M059J (cell line): ENCODE measurements at places on chromosomes 1 and 21.

DNA sequence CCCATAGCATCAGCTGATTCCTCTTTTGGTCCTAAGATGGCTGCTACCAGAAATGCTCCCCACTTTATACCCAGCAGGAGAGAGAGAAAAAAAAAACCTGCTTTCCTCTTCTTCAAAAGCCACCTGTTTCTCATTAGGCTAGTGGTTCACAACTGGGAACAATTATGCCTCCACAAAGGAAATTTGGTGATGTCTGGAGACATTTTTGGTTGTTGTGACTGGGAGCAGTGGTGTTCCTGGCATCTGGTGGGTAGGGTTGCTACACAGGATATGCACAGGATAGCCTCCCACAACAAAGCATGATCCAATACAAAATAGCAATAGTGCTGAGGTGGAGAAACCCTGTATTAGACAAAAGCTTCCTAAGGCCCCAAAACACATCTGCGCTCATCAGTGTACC, 38.5 kb upstream of the SGIP1 start:
- DNase-seq, result peak; percentile 6

DNA sequence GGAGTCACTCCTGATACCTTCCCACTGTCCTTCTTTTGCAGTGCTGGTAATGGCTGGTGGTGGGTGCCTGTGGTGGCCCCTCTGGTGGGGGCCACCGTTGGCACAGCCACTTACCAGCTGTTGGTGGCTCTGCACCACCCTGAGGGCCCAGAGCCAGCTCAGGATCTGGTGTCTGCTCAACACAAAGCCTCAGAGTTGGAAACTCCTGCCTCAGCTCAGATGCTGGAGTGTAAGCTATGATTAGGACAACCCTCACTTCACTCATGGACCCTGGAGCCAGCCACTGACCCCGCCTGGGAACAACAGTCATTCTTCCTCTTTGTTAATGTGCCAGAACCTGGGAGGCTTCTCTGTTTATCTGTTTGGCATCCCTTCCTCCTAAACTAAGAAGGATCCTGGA, 1.1 kb upstream of the ATP8B2 start:
- no peak for DNase-seq

GRCh38 chr1:230250666-230251065, 175.5 kb downstream of the PGBD5 start:
- DNase-seq, result no peak

DNA sequence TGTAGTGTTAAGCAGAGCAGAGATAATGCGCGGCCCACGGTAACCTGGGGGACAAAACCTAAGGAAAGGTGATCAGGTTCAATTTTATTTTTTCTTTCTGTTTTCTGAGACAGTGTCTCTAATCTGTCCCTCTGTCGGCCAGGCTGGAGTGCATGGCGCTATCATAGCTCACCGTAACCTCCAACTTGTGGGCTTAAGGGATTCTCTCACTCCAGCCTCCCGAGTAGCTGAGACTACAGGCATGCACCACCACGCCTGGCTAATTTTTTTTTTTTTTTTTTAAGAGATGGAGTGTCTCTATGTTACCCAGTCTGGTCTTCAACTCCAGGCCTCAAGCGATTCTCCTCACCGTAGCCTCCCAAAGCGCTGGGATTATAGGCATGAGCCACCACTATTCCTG, 724 bp upstream of the ANKRD35 start:
- DNase-seq, result no peak

DNA sequence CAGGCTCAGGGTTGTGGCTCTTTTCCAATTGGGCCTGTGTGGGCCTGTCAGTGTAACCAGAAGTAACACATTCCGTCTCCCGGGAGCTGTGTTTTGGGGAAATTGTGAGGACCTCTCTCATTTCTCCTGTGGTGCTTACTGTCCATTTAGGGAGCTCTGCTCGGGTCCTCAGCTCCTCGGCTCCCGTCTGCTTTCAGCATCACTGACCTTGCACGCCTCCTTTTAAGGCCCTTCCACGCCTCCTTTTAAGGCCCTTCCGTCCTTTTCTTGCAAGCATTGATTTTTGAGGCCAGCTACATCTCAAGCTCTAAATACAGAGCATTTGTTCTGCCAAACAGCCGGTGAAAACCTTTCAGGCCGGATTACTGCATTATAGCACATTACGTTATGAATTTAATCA, 9.7 kb downstream of the CA6 start:
- no peak for DNase-seq

- peak; percentile 63 for DNase-seq
Measured at GRCh38 chr1:197984289-197984688, 67.1 kb downstream of the LHX9 start.

GRCh38 chr1:145983960-145984830, 12.2 kb downstream of the TXNIP start:
- DNase-seq, result no peak

DNA sequence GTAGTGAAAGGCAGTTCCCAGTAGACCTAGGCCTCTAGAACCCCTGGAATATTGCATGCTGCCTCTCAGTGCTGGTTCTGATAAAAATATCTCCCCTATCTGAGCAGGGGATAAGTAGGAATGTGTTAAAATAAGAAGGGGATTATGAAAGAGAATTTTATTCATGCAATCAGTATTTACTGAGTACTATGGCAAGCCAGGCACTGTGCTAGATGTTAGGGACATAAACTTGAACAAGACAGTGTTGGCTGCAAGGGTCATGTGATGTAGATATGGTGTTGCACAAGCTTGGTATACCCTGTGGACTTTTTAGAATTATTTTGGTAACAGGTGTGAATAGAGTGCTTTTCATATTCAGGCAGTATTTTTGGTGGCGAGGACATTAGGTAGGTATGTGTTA, 23.6 kb downstream of the NOS1AP start:
- no peak for DNase-seq

GRCh38 chr1:37100310-37100709, 66.0 kb upstream of the GRIK3 start:
- no peak for DNase-seq

DNA sequence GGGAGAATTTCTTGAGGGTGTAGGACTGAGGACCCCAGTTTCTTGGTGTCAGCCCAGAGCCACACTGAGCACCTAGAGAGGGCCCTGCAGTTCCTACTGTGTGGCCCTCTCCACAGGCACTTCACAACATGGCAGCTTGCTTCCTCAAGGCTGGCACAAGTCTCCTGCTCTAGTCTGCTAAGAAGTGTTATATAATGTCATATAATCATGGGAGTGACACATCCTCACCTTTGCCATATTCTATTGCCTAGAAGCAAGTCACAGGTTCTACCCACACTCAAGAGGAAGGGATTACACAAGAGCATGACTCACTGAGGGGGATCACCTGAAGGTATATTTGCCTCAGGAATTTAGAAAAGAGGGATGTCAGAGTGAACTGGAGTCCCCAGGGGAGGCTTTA, 5.5 kb upstream of the SNX27 start:
- peak; percentile 81 for DNase-seq

- DNase-seq, result peak; percentile 21
Measured at GRCh38 chr21:43913928-43914327, 48.9 kb downstream of the AGPAT3 start.

DNA sequence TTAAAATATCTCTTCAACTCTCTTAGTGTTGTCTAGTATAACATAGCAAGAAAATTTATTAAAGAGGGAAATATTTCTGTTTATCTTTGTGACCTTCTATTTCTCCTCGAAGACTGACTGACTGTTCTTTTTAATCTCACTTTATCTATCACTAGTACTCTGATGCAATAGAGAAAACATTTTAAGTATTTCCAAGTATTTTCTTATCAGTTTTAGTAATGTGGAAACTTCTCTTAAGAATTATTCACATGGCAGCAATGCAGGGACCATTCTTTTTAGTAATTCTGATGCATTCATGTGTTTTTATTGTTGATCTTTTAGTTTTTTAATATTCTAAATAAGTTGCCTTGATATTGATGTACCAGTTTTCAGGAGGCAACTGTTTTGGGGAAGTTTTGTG, 115.7 kb downstream of the NEK7 start:
- DNase-seq, result peak; percentile 32

DNA sequence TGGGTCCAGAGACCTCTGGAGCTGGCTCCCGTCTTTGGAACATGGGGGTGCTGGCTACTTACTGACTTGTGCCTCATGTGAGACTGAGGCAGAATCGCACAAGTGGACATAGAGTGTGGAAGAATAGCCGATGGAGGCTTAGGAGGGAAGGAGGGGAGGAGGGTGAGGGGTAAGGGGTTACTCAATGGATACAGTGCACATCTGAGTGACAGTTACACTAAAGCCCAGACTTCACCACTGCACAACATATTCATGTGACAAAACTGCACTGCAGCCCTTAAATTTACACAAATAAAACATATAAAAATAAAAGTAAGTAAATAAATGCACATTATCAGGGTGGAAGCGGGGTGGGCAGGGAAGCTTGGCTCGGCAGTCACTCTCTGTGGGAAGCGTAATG, 197.7 kb upstream of the RAB4A start:
- DNase-seq, result no peak

DNA sequence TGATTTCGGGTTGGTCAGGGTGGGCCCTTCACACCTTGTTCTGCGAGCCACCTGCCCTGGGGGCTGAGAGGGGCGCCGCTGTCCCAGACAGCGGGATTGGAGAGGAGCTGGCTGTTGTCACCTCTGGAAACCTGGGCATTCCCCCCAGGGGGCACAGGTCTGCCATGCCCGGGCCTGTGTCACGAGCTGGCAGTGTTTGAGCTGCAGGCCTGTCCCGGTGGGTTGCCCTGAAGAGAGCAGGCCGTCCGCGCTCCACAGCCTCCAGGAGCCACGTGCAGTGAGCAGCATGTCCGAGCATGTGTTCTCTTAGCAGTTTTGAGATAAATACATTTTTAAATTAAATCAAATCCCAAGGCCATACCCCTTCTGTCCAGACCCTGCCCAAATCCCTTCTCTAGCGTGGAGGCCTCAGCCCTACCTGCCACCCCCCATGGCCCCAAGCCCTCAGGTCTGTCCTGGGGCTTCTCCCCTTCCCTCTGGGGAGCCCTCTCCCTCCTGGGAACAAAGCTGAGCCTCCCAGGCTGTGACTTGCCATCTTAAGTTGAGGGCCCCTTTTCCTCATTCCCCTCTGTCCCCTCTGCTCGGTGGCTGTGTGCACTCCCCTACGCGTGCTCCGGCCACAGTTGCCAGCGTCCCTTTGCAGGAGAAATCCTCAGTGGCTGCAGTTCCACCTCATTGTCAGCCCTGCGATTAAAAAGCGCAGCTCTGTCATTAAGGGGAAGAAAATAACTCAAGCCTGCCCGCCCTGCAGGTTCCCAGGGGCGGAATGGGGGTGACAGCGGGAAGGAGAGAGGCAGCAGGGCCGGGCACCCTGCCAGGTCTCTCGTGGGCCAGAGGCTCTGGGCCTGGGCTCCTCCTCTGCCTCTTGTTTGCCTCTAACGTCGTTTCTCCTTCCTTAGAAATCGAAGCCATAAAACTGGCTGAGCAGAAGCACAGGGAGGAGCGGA, 26.6 kb downstream of the SLX9 start:
- DNase-seq, result no peak

DNA sequence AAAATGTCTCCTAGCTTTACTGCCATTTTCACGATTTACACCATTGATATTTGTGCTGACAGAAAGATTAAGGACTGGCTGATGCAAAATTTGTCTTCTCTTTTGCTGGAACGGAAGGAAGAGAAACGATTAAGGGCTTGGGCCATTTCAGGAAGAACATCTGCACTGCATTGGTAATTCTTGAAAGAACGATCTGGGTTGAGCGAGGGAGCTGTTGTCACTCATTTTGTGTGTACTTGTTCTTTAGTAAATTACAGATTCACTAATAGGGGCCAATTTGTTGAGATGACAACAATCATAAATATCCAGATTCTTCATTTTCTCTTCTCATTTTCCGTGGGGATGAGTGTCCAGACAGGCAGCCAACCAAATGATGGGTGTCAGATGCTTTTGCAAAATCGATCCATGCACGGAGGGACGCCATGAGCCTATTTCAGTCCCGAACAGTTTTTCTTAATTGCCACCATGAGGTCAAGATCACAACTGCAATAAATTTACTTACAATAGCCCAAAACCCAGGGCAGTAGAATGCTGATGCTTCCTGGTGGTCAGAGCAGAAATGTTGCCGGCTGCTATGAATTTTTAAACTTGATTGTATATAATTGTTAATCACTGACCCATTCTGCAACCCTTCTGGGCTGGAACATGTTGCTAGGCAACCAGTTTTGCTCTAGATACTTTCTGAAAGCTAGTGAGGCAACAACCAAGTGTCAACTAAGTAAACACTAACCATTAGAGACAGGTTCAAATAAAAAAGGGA, 132.4 kb upstream of the TIAM1 start:
- no peak for DNase-seq

- DNase-seq, result no peak
Measured at GRCh38 chr1:221066351-221067001, 187.2 kb downstream of the HLX start.

DNA sequence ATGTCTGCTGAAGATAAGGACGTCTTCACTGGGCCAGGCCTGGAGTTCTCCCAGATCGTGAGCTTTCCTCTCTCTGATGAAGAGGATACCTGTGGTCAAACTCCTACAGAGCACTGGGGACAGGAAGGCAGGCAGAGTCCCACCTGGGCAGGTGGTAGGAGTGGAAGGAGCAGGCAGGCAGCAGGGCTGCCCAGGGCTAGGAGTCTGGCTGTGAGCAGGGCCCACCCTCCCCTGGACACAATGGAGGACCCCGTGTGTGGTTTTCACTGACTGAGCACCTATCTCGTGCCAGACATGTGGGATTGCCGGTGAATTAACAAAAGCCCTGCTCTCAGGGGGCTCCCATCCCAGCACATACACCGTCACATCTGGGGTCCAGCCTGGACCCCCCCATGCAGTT, 4.9 kb upstream of the SAMD11 start:
- no peak for DNase-seq

DNA sequence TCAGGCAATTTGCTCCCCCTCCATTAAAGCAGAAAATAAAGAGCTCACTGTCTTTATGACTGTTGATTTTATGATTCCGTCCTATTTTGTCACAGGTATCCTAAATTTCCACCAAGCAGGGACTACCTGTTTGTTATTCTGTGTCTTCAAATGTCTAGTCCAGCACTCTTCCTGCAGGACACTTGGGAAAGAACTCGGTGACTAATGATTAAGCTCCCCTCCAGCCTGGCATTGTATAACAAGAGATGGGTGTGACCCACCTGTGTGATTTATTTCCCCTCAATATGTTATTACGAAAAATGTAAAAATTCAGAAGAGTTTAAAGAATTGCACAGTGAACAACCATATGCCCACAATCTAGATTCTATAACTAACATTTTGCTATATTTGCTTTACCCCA, 42.9 kb upstream of the LRRN2 start:
- no peak for DNase-seq

GRCh38 chr21:42518626-42519025, 5.0 kb downstream of the SLC37A1 start:
- no peak for DNase-seq

- DNase-seq, result no peak
Measured at GRCh38 chr1:160370561-160371345, 3.9 kb downstream of the NHLH1 start.
